ENCODE measurements at places on chromosomes 4 and X.
A peak's percentile ranks its signal among the peaks of the same experiment; 100 is the strongest.

DNA sequence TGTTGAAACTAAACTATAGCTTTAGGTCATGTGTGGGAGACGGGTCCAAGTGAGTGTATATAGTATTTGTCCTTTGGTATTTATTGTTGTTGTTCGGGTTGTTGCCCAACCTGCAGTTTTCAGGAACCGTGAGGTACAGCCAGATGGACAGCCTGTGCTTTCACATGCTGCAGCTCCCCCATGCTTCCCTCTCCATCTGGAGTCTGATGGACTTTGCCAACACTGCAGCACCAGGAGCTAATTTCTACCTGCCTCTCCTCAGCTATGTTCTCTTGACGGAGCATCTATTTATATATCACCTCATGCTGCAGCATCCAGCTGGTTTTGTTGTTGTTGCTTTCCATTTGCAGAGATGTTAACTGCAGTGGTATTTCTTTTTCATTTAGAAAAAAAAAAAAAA lies 80.1 kb downstream of the TLL1 start:
- DNase-seq: peak; percentile 1

GRCh38 chr4:120869613-120870278 lies 52.8 kb downstream of the PRDM5 start:
- DNase-seq: no peak

GRCh38 chr4:137545461-137545861 lies 13.2 kb upstream of the PCDH18 start:
- no peak for DNase-seq

- DNase-seq: no peak
Measured at GRCh38 chrX:151365579-151365978, 31.4 kb upstream of the VMA21 start.

GRCh38 chr4:181272422-181272821 lies 970.8 kb upstream of the TENM3 start:
- DNase-seq: no peak

DNA sequence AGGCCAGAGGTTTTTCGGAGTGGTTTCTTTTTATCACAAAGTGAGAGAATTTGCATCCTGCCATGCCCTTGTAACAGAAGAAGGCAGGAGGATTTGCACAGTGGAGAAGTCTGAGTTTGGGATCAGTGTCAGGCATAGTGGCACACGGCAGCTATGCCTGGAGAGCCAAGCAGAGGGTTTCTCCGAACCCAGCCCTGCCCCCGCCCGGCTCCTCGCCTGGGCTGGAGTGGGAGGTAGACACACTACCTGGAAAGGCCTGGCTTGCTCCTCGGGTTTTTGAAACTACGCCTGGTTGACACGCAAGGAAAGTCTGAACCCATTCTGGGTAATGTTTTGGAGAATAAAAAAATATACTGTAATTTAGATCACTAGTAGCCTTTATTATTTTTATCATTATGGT lies 1653.6 kb upstream of the TENM3 start:
- no peak for DNase-seq

GRCh38 chr4:71004281-71004851 lies 10.9 kb downstream of the DCK start:
- peak; percentile 7 for DNase-seq

DNA sequence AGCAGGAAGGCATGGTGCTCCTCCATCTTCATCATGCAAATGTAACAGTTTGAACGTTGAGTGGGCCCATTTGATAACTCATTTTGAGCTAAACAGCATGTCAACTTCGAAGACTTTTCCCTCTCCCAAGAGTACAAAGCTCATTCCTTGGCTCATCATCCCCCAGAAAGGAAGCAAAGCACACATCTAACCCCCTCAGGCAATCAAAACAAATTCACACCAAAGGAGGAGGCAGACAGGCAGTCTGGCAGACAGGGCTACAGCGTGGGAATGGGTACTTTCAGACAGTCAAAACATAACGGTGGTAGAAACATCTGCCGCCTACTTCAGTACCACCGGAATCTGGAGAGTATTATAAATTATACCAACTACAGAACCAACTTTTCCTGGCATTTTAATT lies 81.7 kb downstream of the PCDH19 start:
- no peak for DNase-seq

DNA sequence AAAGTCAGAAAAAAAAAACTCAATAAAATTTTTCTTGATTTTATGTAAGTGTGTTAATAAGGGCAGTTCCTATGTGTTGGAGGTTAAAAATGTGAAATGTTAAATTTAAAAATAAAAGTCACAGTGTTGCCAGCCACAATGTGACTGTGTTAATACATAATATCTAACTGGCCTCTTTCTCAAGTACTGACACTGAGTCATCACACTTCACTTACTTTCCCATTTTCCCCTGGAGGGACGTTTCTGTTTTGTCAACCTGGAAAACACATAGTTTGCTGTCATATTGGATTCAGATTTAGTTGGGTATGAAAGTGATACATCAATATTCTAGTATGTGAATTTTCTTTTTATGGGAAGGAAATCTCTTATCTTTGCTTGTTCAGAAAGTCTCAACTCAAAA lies 46.4 kb downstream of the ARHGEF38 start:
- DNase-seq: no peak

DNA sequence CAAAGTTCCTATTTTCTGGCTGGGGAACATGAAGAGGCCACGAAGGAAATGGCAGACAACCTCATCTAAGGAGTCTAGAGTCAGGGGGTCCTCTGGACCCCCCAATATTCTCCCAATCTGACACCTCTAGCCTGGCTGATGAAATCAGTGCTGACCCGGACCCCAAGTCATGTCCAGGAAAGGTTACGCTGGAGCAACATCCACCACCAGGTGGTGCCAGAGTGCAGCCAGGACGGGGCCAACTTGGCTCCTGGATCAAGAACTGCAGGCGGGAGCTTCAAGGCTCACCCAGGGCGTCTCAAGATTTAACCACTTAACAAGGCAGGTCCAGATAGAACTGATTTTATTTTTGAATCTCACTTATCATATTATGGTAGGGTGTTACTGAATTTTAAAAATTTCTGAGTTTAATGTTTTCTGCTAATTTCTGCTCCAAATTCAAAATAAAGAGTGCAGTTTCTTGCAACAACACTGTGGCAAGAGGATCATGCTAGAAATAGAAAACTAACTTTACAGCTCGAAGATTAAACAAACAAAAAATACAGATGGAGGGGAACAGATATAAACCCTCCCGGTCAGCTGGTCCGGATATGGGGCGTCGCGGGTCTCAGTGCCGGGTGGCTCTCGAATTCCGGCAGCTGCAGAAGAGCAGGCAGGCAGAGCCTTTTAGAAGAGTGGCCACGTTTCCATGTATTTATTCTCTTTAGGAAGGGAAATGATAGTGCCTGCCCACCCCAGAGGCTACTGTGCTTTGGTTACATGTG lies 135.5 kb downstream of the AFAP1 start:
- DNase-seq: no peak
